ENCODE measurements at places on chromosomes 4 and X. TPM values are rescaled to one million over a fixed set of nuclear protein-coding genes. Genes with fewer than 3 reads are reported as not detected.
A peak's percentile ranks its signal among the peaks of the same experiment; 100 is the strongest.

Gene SMIM10L2A
- not detected for total RNA-seq

DNA sequence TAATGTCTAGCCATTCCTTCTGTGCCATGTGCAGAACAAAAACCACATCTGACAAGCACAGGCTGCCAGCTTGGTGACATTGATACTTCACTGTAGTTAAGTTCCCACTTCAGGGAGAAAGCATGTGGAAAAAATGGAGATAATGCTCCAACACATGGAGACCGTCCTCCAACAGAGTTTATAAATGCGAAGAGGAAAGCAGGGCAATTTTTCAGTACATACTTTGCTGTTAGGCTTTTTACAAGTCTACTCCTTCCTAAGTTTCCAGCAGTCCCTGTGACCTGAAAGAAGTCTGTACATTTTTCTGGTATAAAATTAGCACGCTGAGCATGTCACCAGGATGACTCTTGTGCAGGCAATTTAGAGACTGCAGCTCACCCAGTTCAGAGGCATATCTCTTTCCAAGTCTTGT, 766.9 kb upstream of the IGFBP7 start:
- no peak overlapping the region for H3K27ac ChIP-seq
- no peak for DNase-seq
- H3K27me3 ChIP-seq, result no peaks in the 10 kb centered on the region
- H3K4me3 ChIP-seq, result no peak overlapping the region

GRCh38 chrX:97398030-97398551, 514.4 kb downstream of the RPA4 start:
- no peak for DNase-seq
- H3K27ac ChIP-seq, result peak overlapping the region; percentile 29
- H3K27me3 ChIP-seq, result peaks cover 2% of the 10 kb centered on the region
- H3K4me3 ChIP-seq, result no peak overlapping the region

DNA sequence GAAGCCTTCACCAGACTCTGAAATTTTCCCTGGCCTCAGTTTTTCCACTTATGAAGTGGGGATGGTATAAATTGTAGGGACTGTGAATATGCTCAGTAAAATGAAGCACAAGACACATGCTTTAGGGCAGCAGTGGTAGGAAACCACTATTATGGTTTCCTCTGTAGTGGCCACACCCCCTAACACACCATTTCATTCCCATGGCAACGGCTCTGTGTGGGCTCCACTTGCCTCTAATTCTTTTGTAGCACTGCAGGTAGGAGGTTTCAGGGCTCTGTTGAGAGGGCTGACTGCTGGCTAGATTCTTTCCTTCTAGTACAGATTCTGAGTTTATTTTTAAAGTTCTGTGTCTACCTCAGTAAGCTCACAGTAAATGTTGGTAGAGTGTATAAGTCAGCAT, 3.5 kb upstream of the VMA21 start:
- DNase-seq, result no peak
- H3K27me3 ChIP-seq, result peaks cover 3% of the 10 kb centered on the region
- H3K27ac ChIP-seq, result no peak overlapping the region
- no peak overlapping the region for H3K4me3 ChIP-seq
- peaks cover 8% of the 10 kb centered on the region for H3K4me1 ChIP-seq
- H3K36me3 ChIP-seq, result no peaks in the 10 kb centered on the region

- no peak overlapping the region for H3K27ac ChIP-seq
- peaks cover 1% of the 10 kb centered on the region for H3K27me3 ChIP-seq
- H3K36me3 ChIP-seq, result no peaks in the 10 kb centered on the region
- DNase-seq, result no peak
Observed at GRCh38 chr4:160020804-160021203, 917.9 kb downstream of the RAPGEF2 start.
